Activated CD4-positive, CD25-positive, alpha-beta regulatory T cell treated with anti-CD3 and anti-CD28 coated beads, Interleukin-2, amount 50 U/mL, for 24 hours (primary cell): ENCODE measurements at places on chromosomes 2 and 18.

- no peak for ATAC-seq
Observed at GRCh38 chr2:20551945-20552328, 99.0 kb downstream of the HS1BP3 start.

GRCh38 chr2:146992057-146992456 is 852.8 kb upstream of the ACVR2A start:
- ATAC-seq, result no peak

DNA sequence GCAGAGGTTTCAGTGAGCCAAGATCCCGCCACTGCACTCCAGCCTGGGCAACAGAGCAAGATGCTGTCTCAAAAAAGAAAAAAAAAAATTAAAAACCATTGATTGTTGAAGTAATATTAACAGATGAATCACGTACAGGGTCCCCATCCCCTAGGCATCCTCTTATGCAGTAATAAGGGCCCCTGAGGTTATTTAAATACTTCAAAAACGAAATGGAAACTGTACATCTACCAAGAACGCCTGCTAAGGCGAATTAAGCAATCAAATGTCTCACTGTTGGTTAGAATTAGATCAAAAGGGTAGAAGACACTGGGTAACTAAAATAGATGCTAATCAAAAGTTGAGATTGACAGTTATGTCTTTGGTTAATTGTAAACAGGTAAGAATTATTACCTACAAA is 7.5 kb downstream of the TRABD2A start:
- peak; percentile 81 for ATAC-seq

GRCh38 chr2:238098901-238099713 is 1.0 kb upstream of the ESPNL start:
- no peak for ATAC-seq

GRCh38 chr2:70226781-70227180 is 21.6 kb downstream of the TIA1 start:
- ATAC-seq, result no peak

DNA sequence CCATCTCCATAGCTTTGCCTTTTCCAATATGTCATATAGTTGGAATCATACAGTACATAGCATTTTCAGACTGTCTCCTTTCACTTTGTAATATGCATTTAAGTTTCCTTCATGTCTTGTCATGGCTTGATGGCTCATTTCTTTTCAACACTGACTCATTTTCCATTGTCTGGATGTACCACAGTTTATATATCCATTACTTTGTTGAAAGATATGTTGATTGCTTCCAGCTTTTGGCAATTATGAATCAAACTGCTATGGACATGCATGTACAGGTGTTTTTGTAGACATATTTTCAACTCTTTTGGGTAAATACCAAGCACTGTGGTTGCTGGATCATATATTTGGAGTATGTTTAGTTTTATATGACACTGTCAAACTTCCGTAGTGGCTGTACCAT is 26.3 kb downstream of the ACSL3 start:
- no peak for ATAC-seq

DNA sequence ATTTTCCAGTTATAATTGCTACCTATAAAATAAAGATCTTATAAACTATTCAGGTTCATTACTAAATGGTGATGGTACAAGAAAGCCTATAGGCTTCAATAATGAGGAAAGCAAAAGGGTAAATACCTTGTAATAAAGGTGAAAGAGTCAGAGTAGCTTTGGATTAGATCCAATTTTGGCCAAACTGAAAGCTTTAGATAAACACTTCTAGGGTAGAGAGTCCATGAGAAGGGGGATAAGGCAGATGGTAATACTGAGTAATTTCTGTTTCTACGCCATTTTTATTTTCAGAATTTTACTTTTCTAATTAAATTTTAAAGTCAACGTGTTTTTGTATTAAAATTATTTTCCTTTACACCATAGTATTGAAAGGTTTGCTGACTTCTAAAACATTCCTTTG is 9.4 kb downstream of the CASP8 start:
- no peak for ATAC-seq

GRCh38 chr2:58904095-58904494 is 663.0 kb upstream of the FANCL start:
- ATAC-seq, result no peak

DNA sequence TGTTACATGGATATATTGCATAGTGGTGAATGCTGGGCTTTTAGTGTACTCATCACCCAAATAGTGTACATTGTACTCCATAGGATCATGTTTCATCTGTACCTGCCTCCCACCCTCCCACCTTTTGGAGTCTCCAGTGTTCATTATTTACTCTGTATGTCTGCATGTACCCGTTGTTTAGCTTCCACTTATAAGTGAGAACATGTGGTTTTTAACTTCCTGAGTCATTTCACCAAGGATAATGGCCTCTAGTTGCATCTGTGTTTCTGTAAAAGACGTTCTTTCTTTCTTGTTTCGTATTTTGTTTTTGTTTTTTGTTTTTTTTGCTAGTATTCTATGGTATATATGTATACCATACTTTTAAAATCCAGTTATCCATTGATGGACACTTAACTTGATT is 107.5 kb downstream of the MSTN start:
- no peak for ATAC-seq

DNA sequence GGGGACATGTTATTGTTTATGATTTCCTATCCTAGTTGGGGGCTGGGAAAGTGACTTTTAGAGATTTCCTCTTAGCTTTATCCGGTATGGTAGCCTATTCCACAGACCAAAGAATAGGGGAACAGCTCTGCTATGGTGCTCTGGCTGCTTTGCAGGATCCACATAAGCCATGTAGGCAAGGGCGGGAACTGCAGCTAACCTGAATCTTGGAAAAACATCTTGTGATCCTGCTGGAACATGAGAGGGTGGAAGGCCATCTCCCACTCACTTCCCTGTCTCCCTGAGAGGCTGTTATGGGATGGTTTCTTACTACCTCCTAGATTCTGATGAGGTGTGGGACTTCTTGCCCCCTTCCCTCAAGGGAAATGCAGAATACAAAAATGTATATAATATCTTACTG is 2.0 kb upstream of the DARS1 start:
- no peak for ATAC-seq

GRCh38 chr2:98793897-98794830 is 63.2 kb upstream of the MGAT4A start:
- ATAC-seq, result no peak

DNA sequence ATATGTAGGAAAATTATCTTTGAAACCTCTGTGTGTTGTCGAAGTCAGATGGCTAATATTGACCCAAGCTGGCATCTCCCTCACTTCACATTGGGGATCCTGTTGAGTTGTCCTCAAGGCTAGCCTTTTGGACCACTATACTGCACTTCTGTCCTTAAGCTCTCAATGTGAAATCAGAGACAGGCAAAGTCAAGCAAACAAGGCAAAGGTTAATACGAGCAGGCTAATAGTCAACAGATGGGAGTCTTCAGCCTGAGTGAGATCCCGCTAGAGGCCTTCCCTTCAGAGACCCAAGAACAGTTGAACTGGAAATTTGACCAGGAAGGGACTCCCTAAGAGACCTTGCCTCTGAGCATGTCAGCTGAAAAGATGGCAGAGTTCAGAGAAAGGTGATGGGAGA is 475.4 kb downstream of the PARD3B start:
- ATAC-seq, result no peak

DNA sequence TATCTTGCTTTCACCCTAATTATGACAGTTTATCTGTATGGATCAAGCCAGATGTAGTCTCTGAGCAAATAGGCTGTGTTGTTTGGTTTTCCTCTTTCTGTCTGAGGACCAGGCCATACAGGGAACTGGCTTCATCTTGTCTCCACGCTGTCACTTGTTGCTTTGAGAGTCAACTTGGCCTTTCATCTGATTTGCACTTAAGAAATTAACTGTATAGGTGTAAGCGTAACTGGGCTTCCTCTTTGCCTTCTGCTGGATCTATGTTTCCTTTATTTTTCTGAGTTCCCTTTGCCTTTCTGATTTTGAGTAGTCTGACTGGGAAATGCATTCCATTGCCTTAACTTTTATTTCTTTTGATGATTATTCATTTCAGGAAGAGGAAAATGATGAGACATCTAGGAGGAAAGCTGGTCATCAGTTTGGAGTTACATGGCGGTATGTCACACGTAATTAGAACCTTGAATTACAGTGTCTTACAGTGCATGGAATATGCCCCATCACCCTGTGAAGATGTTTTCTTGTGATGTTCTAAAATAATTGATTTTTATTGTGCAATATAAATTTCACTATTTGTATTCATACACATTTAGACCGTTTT is 17.4 kb downstream of the PTCD3 start:
- ATAC-seq, result no peak

DNA sequence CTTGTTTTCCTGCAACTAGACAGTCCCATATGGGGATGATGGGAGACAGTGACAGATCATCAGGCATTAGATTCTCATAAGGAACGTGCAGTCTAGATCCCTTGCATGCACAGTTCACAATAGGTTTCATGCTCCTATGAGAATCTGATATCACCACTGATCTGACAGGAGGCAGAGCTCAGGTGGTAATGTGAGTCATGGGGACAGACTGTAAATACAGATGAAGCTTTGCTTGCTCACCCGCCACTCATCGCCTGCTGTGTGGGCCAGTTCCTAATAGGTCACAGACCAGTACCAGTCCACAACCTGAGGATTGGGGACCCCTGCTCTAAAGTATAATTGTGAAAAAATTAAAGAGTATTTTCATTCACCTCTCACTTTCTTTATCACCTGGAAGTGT is 23.6 kb upstream of the RAB1A start:
- ATAC-seq, result no peak

DNA sequence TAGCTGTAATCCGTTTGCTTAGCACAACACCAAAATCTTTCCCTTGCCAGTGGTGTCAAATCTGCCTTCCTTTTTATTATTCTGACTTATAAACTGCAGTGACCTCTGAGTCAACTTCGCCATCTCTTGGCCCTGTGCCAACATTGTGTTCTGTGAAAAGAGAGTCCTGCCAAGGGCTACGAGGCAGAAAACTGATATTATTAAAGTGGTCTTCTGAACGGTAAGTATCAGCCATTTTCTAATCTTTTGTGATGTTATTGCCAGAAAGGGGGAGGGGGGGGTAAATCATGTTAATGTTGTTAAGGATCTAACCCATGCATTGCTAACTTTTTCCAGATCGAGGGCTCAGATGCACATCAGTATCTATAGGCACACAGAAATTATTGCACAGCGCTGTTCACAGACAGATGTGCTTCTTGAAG is 121.5 kb upstream of the LTBP1 start:
- ATAC-seq, result no peak

GRCh38 chr2:77519164-77519887 is 2.9 kb downstream of the LRRTM4 start:
- ATAC-seq, result no peak

GRCh38 chr2:36277881-36278523 is 77.6 kb upstream of the CRIM1 start:
- ATAC-seq, result peak; percentile 36

DNA sequence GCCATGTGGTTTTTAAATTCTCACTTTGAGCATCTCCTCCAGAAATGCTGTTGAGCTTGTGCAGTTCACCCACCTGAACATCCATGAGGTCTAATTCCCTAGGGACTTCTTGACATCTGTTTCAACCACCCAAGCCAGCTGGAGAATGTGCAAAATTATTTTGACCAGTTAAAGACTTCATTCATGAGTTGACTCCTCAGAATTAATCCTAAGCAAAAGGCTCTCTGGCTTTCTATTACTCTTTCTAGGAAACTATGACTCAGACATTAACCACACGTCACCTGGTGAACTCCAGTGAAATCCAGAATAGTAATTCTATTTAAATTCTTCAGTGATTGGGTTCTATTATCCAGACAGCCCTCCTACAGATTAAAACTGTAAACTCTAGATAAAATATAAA is 247.5 kb downstream of the NBAS start:
- peak; percentile 81 for ATAC-seq

- ATAC-seq, result no peak
Observed at GRCh38 chr2:167980439-167980838, 267.0 kb downstream of the STK39 start.

DNA sequence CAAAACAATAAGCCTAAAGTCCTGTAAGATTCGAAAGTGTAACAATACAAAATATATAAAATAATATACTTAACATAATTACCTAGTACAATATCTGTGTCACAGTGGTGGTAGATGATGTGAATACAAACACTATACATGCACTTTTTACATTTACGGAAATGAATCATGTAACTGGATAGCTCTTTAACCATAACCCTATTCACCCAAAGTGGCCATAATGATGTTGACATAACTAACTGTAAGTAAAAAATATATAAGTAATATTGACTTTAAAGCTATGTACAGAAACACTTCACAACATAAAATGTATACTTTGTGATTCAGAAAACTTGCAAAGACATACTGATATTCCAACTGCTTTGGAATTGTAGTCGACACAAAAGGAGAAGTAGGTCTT is 616.9 kb upstream of the SLC8A1 start:
- ATAC-seq, result no peak

DNA sequence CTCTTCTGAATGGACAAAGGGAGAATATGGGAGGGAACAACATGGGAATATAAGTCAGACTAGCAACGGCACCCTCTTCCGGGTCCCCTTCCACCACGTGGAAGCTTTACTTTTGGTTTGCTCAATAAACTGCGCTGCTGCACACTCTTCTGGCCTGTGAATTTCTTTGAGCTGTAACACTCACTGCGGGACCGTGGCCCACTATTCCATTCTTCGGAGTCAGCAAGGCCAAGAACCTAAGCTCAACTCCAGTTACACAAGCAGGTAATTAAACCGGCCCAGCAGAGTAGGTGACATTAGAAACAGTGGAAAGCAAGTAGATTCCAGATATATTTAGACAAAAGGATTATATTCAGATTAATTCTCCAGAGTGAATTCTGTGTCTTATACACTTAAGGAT is 697.4 kb upstream of the NXPH2 start:
- ATAC-seq, result no peak

- no peak for ATAC-seq
Observed at GRCh38 chr2:192004188-192004963, 157.5 kb upstream of the CAVIN2 start.

DNA sequence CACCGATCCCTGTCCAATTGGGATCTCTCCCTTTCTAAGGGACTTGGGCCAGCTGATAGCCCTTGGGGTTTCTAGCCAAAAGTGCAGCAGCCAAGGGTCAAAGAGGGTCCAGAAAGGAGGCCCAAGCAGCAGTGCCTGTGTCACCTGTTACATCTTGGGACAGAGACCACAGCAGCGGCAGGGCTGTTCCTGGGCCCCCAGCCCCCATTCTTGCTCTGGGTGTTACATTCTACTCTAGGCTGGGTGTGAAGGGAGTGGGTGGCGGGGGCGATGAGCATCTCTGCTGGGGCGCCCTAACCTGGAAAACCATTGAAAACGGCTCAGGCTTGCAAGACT is 1.2 kb downstream of the PAX3 start:
- no peak for ATAC-seq

- ATAC-seq, result no peak
Observed at GRCh38 chr2:111244864-111245263, 124.2 kb downstream of the BCL2L11 start.

GRCh38 chr2:167599219-167599618 is 648.2 kb downstream of the STK39 start:
- ATAC-seq, result no peak

DNA sequence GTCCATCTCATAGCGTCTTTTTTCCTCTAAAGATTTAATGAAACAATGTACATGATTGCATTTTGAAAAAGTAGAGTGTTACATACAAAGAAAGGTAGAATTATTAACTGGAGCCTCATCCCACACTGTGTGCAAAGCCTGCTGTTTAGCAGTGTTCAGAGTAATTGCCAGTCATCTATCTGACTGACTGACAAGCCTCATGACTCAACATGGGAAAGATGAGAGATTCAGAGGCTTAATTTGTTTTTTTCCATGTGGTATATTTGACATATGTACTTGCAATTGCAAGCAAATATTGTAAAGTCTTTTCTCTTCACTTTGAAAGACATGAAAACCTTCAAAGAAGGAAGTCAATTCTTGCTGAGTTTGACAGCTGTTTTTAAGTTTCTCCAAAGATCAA is 14.7 kb downstream of the PCARE start:
- peak; percentile 58 for ATAC-seq
